ENCODE measurements at places on chromosomes 1 and 21.

DNA sequence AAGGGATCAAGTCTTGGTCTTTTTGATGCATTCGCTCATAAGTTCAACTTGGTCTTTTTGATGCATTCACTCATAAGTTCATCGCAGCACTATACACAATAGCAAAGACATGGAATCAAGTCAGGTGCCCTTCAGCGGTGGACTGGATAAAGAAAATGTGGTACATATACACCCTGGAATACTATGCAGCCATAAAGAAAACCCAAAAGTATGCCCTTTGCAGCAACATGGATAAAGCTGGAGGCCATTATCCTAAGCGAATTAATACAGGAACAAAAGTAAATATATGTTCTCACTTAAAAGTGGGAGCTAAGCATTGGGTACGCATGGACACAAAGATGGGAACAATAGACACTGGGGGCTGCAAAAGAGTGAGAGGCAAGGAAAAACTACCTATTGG is 29.8 kb upstream of the FOXE3 start:
- DNase-seq, result no peak

DNA sequence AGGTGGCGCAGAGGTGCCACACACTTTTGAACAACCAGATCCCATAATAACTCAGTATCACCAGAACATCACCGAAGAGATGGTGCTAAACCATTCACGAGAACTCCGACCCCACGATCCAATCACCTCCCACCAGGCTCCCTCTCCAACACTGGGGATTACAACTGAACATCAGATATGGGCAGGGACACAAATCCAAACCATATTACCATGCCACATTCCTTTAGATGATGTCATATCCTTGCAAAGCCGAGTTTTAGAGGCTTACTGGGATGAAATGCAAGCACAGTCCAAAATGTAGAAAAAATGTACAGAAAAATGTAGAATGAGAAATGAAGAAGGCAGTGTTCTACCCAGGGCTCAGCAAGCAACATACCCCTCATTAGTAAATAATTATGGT is 64.7 kb downstream of the SGIP1 start:
- DNase-seq, result no peak

DNA sequence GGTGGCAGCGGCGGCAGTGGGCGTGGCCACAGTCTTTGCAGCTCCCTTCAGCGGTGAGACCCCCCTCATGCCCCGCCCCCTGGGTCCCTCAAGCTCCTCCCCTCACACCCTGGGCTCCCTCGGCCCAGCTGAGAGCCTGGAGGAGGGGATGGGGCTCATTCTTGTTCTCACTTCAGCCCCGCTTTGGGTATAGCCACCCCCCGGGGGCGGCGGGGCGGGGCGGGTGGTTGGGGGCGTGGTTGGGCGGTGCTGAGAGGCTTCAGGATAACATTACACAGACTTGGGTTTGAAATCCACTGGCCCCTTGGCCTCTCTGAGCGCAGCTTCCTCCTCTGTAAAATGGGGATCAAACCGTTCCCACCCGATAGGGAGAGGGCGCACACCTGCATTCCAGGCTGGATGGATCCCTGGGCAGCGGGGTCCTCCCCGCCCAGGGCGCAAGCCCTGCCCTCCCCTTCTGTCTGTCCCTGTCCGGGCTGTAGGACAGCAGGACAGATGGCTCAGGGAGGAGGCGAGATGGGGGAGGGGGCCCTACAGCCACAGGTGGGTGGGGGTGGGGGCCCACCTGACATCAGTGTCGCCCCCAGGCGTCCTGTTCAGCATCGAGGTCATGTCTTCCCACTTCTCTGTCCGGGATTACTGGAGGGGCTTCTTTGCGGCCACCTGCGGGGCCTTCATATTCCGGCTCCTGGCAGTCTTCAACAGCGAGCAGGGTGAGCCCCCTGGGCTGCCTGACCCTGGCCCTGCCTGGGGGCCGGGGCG is 5.1 kb downstream of the CLCNKA start:
- DNase-seq, result peak; percentile 29

DNA sequence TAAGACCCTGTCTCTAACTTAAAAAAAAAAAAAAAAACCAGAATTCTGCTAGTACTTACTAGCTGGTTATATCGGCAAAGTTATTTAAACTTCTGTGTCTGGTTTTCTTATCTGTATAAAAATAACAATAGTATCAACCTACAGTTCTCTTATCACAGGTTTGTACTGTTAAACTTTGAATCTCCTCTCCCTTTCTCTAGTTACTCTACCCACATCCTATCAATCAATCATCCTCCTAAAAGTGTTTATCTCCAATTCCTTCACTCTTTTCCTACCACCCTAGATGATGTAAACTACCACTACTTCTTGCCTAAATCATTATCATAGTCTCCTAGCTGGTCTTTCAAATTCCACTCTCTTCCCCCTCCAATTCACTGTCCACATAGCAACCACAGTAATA is 27.6 kb downstream of the USP33 start:
- DNase-seq, result no peak

GRCh38 chr1:61480273-61480935 is 244.5 kb downstream of the TM2D1 start:
- DNase-seq, result no peak

- DNase-seq, result no peak
Observed at GRCh38 chr1:245388687-245389086, 233.9 kb downstream of the KIF26B start.

DNA sequence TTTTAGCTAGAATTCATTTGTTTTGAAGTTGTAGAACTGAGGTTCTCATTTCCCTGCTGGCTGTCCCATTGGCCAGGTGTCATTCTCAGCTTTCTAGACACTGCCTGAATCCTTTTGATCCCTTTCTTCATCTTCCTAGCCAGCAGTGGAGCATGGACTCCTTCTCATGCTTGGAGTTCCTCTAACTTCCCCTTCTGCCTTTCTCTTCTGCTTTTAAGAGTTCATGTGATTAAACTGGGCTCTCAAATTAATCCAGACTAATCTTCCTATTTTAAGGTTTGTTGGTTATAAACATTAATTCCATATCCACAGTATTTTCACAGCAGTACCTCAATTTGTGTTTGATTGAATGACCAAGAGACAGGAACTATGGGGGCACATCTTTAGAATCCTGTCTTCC is 52.3 kb downstream of the ADAMTS5 start:
- no peak for DNase-seq

DNA sequence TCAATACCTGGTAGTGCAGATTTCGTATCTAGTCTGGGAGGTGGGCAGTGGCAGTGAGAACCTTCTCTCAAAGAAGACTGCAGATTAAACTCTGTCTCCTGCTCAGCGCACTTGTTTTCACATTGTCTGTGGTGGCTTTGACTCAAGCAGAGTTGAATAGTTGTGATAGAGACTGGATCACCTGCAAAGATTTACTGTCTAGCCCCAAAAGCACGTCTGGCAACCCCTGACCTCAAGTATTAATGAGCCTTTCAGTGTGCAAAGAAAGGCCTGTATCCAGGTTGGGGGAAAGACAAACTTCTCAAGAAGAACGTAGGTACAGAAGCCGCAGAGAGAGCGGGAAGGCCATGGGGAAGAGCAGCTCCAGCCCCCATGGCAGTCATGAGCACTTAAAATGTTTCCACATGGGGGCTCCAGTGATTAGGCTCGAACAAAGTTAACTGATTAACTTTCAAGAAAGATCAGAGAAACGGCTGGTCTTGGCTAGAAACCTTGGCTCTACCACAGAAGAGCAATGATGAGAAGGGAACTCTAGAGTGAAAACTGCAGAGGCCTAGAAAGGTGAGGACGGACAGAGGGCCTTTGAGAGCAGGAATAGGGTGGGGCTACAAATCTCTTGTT is 15.2 kb downstream of the HENMT1 start:
- DNase-seq, result no peak

GRCh38 chr21:45923146-45923545 is 58.4 kb upstream of the COL6A1 start:
- DNase-seq, result peak; percentile 55

GRCh38 chr1:3454811-3455618 is 550 bp downstream of the ARHGEF16 start:
- DNase-seq, result no peak

DNA sequence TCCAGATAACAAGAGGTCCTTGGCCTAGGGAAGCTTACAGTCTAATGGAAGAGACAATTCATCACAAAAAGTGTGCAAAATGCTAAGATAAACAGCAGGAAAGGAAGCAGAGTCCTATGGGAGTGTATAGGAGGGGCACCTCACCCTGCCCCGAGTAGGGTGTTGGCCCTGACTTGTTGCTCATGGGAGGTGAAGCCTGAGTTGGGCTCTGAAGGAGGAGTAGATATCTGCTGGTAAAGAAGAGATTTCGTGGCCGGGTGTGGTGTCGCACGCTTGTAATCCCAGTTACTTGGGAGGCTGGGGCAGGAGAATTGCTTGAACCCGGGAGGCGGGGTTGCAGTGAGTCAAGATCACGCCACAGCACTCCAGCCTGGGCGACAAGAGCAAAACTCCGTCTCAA is 18.6 kb upstream of the GPR37L1 start:
- no peak for DNase-seq

GRCh38 chr1:28031173-28031572 is 57.2 kb downstream of the EYA3 start:
- no peak for DNase-seq

DNA sequence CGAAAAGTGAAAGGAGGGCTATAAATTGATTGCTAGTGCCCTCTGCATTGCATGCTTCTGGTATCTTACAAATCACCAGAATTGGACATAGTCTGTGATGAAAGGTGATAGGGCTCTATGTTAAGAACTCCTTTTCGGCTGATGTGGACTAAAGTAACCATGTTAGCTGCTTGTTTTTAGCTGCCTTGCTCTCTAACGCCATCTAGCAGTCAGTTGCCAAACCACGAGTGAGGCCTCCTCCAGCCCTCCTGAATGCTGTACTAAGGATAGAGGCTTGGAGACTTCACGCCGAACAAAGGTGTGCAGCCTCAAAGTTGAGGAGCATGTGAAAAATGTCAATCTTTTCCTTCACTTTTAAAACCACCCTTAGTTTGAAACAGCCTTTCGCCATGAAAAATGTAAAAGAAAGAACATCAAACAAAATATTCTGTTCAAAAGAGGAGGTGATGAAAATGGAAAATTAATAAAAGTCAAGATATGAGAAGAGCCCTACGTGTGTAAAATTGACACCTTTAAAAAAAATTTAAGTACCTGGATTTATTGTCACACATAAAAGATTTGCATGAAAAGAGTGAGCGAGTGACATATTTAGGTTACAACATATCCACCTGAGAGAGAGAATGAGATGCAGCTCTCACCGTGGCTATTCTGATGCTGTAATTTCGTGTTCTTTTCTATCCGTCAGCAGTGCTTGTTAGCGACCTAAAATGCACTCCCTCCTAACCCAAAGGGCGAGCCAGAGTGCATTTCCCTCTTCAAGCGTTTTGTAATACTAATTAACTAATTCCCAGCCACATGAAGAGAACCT is 8.1 kb downstream of the LRRC53 start:
- DNase-seq, result no peak

GRCh38 chr1:207787776-207788175 is 35.9 kb downstream of the CD46 start:
- no peak for DNase-seq

GRCh38 chr1:116966791-116967190 is 34.8 kb upstream of the CD101 start:
- DNase-seq, result no peak

GRCh38 chr1:178898401-178898800 is 27.5 kb upstream of the ANGPTL1 start:
- no peak for DNase-seq

- DNase-seq, result no peak
Observed at GRCh38 chr21:29829564-29830275, 110.1 kb downstream of the GRIK1 start.

DNA sequence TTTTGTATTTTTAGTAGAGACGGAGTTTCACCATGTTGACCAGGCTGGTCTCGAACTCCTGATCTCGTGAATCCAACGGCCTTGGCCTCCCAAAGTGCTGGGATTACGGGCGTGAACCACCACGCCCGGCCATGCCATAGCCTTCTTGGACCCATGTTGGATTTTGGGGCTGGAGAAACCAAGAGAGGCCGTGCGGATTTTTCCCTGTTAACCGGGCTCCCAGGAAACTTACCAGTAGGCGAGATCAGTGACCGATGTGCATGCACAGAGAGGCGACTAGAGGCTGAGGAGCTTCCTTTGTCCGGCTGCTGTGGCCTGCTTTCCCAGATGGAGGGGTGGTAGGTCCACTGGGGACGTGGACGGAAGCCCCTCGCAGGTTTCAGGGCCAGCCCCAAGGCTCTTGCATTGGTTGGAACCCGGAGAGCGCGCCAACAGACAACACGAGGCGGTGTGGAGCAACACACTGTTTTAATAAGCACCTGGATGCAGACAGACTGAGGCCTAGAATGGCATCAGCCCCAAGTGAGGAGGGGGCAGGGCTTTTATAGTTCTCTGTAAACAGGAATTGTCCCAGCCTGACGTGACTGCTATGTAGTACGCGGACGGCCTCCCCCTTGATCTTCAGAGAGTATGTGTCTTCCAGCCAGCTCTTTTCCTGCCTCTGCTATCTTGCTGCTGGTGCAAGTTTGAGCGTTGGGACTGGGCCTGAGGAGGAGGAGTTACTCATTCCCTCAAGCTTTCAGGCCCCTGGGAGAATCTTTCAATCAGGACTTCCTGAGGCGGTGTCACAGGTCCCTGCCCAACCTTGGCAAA is at the start of gene ERVH48-1:
Gene ERVH48-1 (minus strand): TSS at position 517 of the 813 bp plus-strand sequence. CDS start 6,624 bp downstream, outside the sequence.
- no peak for DNase-seq

DNA sequence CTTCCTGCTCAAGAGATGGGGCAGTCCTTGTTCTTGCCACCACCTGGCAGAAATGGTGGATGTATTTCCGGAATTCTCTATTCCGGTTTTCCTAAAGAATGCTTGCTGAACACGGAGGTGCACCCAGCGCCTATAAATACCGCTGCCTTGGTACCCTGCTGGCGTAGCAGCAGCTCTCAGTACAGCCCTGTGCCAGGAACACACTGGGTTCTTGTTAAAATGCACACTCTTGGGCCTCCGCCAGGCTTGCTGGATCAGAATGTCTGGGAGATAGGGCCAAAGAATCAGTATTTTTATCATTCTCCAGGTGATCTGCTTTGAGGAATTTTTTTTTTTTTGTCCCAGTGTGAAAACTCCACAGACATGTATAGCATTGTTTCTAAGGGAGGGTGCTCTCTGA is 54.2 kb downstream of the IGSF5 start:
- DNase-seq, result no peak

All from stimulated activated CD8-positive, alpha-beta memory T cell treated with anti-CD3 and anti-CD28 coated beads, Interleukin-4, amount 100 ng/mL, for 24 hours (primary cell).